SJCRH30 (cell line): ENCODE measurements at places on chromosomes 7 and 10. TPM values are rescaled to one million over a fixed set of nuclear protein-coding genes. Genes with fewer than 3 reads are reported as not detected.

DNA sequence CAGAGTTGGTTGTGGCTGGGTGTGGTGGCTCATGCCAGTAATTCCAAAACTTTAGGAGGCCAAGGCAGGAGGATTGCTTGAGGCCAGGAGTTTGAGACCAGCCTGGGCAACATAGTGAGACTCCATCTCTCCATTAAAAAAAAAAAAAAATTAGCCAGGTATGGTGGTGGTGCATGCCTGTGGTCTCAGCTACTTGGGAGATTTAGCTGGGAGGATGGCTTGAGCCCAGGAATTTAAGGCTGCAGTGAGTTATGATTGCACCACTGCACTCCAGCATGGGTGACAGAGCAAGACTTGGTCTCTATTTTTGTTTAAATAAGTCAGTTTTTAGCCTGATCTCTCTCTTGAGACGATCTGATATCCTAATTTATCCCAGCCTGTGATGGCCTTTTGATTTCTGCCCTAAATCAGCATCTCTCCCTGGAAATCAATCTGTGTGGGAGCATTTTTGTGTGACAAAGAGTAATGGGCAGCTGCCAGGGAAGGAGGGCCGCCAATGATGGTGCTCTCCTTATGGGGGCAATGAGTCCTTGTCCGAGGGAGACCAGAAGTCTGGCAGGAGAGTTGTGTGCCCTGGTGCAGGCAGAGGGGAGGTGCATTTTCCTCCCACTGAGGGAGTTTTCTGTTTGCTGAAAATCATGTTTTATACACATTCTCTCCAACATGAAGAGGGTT lies 111.0 kb downstream of the NRP1 start:
- peaks cover 2% of the 10 kb centered on the region; the same call in 1 of the 2 replicates for H3K36me3 ChIP-seq
- H3K27ac ChIP-seq, result no peak overlapping the region
- no peak overlapping the region for H3K4me3 ChIP-seq
- no peaks in the 10 kb centered on the region for H3K27me3 ChIP-seq
- H3K4me1 ChIP-seq, result no peaks in the 10 kb centered on the region

DNA sequence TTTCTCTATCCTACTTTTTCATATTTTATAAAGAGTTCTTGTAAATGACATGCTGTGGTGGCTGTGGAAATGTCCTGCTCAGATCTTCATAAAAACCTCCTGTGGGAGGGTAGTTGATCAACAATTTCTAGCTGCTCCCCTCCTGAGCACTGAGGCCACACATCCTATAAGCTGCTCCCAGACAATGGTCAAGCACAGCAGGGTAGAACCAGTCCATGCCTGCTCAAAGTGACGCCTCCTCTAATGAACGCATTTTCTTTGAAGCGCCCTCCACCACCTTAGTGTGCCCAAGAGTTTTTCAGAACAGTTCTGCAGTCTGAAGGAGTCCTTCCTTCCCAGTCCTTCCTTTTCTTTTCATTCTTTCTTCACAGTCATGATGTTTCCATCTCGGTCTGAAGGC lies 298.6 kb upstream of the CACNA2D1 start:
- H3K4me1 ChIP-seq, result peaks cover 10% of the 10 kb centered on the region
- H3K27ac ChIP-seq, result no peak overlapping the region
- no peak for DNase-seq
- H3K36me3 ChIP-seq, result no peaks in the 10 kb centered on the region
- H3K27me3 ChIP-seq, result no peaks in the 10 kb centered on the region

- H3K27me3 ChIP-seq, result no peaks in the 10 kb centered on the region
- peak; percentile 54 for DNase-seq
These were observed 31.0 kb downstream of the AMZ1 start for GRCh38 chr7:2719007-2719406.

DNA sequence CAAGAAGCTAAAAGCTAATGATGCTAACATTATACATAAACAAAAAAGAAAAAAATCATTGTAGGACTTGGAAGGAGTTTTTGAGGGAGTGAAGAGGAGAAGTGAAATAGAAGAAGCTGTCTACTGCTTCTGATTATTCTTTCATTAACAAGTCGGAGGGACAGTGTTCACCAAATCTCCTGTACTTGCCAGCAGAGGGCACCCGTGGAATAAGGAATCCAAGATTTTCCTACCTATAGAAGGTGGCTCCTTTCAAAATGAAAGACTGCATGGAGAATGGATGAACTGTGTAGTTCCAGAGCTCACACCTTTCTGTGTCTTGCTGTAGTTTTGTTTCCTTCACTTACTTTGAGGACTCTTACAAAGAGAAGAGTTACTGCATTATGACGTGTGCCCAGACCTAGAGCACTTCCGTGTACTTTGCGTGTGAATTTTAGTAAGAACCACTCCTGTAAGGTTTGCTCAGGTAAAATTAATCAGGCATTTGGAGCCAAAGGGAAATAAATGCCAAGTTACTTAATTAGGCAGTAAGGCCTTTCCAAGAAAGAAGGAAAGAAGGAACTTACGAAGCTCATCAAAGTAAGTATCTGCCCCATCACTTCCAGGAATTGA lies 145.1 kb downstream of the SEMA3D start:
- H3K4me3 ChIP-seq, result no peak overlapping the region
- no peaks in the 10 kb centered on the region for H3K27me3 ChIP-seq
- no peak overlapping the region for H3K27ac ChIP-seq
- H3K4me1 ChIP-seq, result no peaks in the 10 kb centered on the region
- H3K36me3 ChIP-seq, result no peaks in the 10 kb centered on the region
- DNase-seq, result peak; percentile 87

DNA sequence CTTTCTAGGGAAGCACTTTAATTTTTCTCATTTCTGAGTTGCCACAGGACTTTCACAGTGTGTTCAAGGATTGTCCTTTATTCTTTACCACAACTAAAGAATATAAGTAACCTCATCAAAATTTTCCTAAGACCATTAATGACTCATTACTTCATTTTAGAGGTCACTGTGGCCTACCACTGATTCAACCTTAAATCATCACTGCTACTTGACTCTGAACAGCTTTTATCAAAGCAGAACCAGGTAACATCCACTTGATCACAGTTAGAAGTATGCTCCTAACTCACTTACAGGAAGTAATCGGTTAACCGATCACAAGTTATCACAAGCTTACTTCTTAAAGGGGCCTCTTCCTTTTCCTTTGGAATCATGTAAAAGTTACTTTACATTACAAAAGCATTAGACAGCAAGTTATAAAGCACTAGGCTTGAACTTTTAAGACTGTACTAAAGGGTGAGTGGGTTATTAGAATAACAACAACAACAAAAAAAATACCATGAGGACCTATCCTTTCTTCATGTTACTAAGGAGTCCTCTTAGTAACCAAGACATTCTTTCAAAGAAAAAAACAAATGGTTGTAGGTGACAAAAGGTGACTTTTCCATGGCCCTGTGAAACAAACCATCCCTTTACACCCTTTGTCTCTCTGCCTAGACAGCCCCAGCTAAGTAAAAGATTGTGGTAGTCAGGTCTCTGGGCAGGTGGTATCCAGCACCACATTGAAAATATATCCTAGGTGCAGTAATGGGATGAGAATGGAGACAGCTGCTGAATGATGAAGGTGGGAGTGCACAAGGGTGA lies 40.0 kb upstream of the PDK4 start:
- no peak overlapping the region for H3K4me3 ChIP-seq
- no peaks in the 10 kb centered on the region for H3K4me1 ChIP-seq
- H3K36me3 ChIP-seq, result no peaks in the 10 kb centered on the region
- no peaks in the 10 kb centered on the region; the same call in 1 of the 2 replicates for H3K27me3 ChIP-seq
- no peak for DNase-seq

- no peaks in the 10 kb centered on the region for H3K4me1 ChIP-seq
- DNase-seq, result no peak
- no peaks in the 10 kb centered on the region for H3K36me3 ChIP-seq
- no peak overlapping the region for H3K4me3 ChIP-seq
- H3K27ac ChIP-seq, result no peak overlapping the region
These were observed 30.8 kb upstream of the EIF4H start for GRCh38 chr7:74143383-74143782.

- peak overlapping the region; percentile 90 for H3K4me3 ChIP-seq
- peak; percentile 58 for DNase-seq
- no peaks in the 10 kb centered on the region for H3K27me3 ChIP-seq
These were observed 828 bp upstream of the MALSU1 start for GRCh38 chr7:23298141-23298881.

DNA sequence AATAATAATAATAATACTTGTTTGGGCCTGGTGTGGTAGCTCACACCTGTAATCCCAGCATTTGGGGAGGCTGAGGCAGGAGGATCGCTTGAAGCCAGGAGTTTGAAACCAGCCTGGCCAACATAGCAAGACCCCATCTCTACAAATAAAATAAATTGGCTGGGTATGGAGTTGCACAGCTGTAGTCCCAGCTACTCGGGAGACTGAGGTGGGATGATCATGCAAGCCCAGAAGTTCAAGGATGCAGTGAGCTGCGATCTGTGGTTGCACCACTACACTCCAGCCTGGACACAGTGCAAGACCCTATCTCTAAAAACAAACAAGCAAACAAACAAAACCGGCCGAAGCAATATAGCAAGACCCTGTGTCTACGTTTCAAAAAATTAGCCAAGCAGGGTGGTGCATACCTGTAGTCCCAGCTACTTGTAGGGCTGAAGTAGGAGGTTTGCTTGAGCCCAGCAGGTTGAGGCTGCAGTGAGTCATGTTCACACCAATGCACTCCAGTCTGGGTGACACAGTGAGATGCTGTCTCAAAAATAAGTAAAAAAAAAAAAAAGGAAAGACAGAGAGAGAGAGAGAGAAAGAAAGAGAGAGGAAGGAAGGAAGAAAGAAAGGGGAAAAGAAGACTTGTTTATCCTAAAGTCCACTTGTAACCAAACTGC lies 85.6 kb upstream of the KDM7A start:
- H3K4me1 ChIP-seq, result no peaks in the 10 kb centered on the region
- H3K27me3 ChIP-seq, result no peaks in the 10 kb centered on the region
- no peak overlapping the region for H3K27ac ChIP-seq
- H3K4me3 ChIP-seq, result no peak overlapping the region

GRCh38 chr10:128476845-128477244 lies 350.6 kb upstream of the MKI67 start:
- H3K4me1 ChIP-seq, result no peaks in the 10 kb centered on the region
- DNase-seq, result no peak
- H3K27ac ChIP-seq, result no peak overlapping the region
- no peaks in the 10 kb centered on the region for H3K27me3 ChIP-seq

DNA sequence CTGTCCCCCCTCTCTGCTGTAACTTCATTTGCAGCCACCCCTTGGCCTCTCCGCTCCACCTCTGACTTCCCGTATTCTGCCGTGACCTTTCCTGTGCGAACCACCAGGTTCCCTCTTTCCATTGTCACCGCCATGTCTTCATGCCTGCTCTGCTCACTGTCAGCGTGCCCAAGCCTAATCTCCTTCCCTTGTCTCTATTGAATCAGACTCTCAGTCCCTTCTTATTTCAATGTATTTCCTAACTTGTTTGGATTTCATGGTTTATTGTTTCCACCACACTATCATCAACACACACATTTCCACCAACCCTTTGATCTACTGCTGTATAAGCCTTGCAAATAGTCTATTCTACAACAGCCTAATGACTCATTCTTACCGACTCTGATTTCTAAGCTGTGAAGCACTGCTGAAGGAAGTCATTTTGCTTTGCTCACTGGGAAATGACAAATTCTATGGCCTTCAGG lies 30.0 kb upstream of the INHBA start:
- no peak overlapping the region for H3K27ac ChIP-seq
- H3K4me3 ChIP-seq, result no peak overlapping the region
- no peaks in the 10 kb centered on the region for H3K36me3 ChIP-seq
- no peaks in the 10 kb centered on the region for H3K27me3 ChIP-seq
- no peak for DNase-seq
- H3K4me1 ChIP-seq, result no peaks in the 10 kb centered on the region

- no peaks in the 10 kb centered on the region for H3K4me1 ChIP-seq
- H3K27ac ChIP-seq, result no peak overlapping the region
- H3K36me3 ChIP-seq, result no peaks in the 10 kb centered on the region
These were observed 48.4 kb upstream of the GLI3 start for GRCh38 chr7:42285383-42285824.

DNA sequence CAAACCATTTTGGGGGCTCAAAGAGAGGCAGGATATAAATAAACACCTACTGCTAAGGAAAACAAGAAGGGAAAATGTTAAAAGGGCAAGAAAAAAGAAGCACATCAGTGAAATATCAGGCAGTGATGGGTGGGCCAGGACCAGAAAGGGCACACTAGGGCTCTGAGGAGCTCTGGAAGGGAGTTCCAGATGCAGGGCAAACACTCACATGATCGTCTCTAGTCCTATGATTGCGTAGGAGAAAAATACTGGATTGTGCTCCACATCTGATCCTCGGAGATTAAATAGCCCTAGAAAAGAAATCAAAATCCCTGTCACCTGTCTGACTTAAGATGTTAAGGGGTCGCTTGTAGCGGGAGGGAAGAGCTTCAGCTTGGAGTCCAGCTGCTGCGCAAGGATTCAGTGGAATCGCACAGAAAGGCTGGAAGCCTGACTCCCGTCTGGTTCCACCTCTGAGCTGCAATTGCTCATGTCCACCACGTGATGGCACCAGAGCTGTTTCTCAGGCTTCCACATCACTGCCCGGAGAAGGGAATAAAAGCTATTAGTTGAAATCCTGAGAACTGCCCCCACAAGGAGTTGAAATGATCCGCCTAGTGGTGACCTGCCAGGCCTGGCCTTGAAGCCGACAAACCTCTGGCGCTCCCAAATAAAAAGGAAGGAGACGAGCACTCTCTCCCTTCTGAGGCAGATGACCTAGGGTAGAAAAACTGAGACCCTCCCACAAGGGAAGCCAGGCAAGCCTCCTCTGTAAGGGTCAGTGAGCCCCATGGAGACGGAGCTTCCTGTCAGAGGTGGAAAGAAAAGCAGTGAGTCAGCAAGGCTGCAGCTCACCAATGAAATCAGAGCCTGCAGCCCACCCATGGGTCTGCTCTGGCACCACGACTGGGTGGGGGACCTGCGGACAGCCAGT lies 39.2 kb downstream of the XPNPEP1 start:
- H3K36me3 ChIP-seq, result peaks cover 38% of the 10 kb centered on the region
- H3K27me3 ChIP-seq, result no peaks in the 10 kb centered on the region
- peak overlapping the region; percentile 23; the same call in 1 of the 2 replicates for H3K27ac ChIP-seq

- no peaks in the 10 kb centered on the region for H3K36me3 ChIP-seq
- H3K4me3 ChIP-seq, result no peak overlapping the region
These were observed 110.6 kb downstream of the LSM5 start for GRCh38 chr7:32379510-32380112.

DNA sequence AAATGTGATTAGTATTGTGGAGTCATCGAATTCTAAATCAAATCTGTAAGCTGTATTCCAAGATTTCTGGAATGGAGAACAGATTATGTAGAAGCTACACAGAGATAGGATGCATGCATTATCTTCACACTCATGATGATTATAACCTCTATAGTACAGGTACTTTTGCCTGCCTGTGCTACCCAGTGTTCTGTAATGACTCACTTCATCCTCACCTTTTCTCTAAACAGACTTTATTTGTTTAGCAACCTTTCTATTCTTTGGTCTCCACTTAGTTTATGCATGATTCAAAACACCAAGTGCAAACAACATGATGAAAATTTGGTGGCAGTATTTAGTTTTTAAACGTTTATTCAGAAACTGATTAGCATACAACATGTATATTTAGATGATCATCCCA lies 68.4 kb upstream of the PRPS1L1 start:
- H3K27ac ChIP-seq, result no peak overlapping the region
- H3K4me1 ChIP-seq, result no peaks in the 10 kb centered on the region
- no peaks in the 10 kb centered on the region for H3K36me3 ChIP-seq

GRCh38 chr7:129494041-129494440 lies 8.3 kb upstream of the SMKR1 start:
- H3K27ac ChIP-seq, result no peak overlapping the region
- no peak for DNase-seq
- H3K4me3 ChIP-seq, result no peak overlapping the region
- H3K4me1 ChIP-seq, result no peaks in the 10 kb centered on the region

- peaks cover 64% of the 10 kb centered on the region for H3K36me3 ChIP-seq
- H3K4me1 ChIP-seq, result peaks cover 16% of the 10 kb centered on the region
- no peaks in the 10 kb centered on the region for H3K27me3 ChIP-seq
- peak; percentile 69 for DNase-seq
These were observed 8.8 kb downstream of the SLC4A2 start for GRCh38 chr7:151068069-151068773.

The CAMK1D gene
- total RNA-seq, result 0.63 and 1.1 TPM in 2 replicates

The SPDYE6 gene
- total RNA-seq, result not detected in 2 replicates

The RBM33 gene
- 38.5 and 38.7 TPM in 2 replicates for total RNA-seq
